ENCODE measurements at places on chromosomes 2 and 18.

- DNase-seq = no peak
Measured at GRCh38 chr2:134368009-134368817, 114.3 kb downstream of the MGAT5 start.

- DNase-seq = no peak
Measured at GRCh38 chr2:120452131-120452530, 106.2 kb downstream of the INHBB start.

- DNase-seq = peak; percentile 28
Measured at GRCh38 chr2:71157124-71157793, 26.8 kb downstream of the MPHOSPH10 start.

- DNase-seq = no peak
Measured at GRCh38 chr18:70121842-70122241, 83.6 kb downstream of the RTTN start.

DNA sequence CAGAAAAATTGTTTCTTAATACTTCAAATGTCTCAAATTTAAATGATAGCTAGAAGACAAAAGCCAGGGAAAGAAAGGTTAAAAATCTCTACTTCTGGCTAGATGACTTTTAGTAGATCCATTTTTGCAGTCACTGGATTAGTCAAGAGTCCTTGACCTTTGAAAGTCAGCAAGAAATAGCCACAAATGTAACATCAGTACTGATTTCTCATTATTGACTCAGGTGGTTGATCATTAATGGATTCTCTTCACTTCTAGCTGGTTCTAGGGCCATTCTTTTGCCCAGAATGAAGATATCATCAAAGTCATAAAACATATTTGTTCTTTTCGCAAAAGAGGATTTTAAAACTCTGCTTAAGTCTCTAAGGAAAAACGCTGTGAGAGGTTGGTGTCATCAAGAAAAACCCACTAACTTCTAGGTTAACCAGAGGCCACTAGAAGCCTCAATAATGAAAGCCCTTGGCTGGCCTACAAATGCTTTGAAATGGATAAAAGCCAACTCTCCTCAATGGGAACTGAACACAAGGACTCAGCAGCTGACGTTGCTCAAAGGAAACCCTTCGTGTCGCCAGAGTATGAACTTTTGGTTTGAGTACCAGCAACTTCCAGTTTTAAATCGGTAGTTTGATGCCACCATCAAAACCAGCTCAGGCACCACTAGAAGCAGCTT, 66.3 kb downstream of the IRS1 start:
- DNase-seq = no peak

DNA sequence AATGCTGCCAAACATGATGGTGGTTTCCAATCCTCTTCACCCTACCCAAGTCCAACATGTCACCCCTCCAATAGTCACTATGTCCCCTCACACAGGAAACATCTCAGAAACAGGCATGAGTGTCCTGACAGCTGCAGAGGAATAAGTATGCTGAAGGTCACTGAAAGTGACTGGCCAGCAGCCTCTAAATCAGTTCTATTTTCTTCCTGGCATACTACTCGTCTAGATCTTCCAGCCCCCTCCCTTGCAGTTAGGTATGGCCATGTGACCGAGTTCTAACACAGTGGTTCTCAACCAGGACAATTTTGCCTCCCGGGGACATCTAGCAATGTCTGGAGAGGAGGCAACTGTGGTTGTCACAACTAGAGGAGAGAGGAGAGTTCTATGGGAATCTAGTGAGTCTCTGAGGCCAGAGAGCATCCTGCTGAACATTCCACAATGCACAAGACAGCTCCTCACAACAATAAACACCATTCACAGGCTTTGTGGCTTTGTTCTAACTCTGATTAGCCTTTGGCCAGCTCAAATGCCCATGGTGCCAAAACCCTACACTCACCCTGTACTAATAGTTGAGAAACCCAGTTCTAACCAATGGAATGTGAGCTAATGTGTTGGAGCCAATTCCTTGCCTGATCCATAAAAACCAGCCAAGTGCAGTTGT, 12.6 kb upstream of the ID2 start:
- no peak for DNase-seq

DNA sequence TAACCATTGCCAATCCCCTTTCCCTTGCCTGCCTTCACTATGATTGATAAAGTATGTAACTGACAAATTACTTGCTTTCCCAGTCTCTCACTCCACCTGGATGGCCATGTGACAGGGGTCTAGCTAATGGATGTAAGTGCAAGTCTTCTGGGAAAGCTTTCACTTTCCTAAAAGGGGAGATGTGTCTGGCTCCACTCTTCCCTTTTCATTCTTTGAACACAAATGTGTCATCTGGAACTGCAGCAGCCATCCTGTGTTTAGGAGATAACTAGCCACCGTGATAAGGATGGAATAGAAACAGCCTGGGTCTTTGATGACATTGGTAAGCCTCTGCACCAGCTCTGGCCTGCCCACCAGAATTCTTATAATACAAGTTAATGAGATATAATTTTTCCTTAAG, 38.2 kb downstream of the SNRPD1 start:
- no peak for DNase-seq

DNA sequence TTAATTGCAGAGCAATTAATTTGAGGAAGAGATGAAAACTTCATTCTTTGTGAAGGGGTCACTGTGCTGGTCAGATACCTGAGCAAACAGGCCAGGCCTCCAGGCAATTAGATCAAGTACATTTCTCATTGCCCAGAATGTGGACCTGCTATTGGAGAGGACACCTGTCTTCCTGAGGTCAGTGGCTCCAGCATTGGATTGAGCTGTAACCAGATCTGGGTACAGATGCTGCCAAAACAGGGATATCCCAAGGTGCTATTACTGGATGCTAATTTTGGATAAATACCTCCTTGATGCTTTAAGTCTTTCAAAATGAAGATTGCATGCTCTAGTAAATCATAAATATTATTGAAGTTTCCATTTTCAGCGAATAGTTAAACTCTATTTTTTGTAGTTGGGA, 131.5 kb downstream of the FAM161A start:
- DNase-seq = no peak

DNA sequence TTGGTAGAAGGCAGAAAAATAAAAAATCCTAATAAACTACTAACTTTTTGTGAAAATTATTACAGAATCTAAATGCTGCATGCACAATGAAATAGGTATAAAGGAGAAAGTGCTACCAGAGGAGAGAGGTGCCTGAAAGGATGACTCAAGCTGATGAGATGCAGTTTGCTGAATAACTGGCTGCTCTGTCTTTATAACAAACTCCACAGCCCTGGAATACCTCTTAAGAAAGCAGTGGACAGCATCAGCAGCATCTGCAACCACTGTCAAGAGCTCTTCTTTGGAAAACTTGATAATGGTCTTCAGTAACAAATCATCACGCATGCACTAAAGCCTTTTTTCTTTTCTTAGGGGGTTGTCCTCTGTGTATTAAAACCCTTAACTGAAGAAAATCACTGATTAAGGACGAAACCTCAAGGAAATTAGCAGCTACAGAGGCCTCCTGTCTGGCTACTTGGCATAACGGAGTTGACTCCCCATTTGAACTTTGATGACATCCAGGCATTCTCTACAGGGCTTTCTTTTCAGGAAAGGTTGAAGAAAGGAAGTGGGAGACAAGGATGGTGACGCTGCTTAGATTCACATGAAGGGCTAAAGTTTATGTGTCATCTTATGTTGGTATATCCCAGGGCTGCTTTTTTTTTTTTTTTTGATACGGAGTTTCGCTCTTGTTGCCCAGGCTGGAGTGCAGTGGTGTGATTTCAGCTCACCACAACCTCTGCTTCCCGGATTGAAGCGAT, 28.8 kb downstream of the WDFY1 start:
- DNase-seq = no peak
